ENCODE measurements at places on chromosomes 16 and 17.

DNA sequence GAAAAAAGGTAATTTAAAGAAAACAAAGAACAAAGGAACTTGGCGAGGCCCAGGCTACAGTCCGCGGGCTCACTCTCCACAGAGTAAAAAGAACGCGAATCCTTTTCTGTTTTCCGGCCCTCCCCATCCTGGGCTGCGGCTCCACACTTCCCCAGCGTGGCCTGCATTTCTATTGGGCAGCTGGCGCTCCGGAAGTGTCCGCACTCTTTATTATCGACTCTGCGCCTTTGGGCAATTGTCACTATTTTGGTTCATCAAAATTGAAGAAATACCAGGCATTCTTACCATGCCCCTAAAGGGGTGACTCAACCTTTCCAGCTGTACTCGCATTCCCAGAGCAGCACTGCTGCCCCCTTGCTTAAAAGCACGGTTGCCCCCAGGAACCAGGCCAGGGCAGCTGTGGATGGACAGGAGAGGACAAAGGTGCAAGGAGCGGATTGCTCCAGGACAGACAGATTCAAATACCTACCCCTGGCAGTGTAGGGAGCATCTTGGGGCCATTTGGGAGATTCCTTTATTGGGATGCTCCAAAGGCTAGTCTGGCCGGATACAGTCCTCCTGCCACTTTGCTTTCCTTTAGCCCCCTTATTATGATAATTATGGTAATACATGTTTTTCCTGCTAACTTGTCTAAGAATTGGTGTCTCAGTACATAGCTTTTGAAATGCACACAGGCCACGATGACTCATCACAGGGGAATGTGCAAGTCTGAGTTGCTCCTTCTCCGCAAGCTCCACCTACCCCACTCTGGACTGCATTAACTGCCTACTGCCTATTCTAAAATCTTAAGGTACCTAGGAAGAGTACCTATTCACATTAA lies 985 bp upstream of the SLFN12 start:
- peak; percentile 98 for DNase-seq

DNA sequence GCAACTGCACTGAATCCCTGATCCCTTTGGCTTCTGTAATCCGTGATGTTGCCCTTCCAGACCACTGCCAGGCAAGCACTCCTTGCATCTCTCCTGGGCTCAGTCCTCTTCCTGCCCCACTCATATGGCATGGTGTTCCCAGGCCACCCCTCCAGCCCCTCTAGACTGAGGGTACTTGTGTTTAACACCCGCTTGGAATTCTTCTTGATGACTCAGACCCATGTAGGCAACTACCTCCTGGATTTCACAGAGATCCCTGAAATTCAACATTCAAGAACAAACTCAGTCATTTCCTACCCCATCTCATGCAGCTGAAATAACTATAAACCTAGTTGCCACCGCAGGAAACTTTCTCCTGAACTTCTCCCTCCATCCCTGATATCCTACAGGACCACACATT lies 541.9 kb upstream of the CDH11 start:
- no peak for DNase-seq

DNA sequence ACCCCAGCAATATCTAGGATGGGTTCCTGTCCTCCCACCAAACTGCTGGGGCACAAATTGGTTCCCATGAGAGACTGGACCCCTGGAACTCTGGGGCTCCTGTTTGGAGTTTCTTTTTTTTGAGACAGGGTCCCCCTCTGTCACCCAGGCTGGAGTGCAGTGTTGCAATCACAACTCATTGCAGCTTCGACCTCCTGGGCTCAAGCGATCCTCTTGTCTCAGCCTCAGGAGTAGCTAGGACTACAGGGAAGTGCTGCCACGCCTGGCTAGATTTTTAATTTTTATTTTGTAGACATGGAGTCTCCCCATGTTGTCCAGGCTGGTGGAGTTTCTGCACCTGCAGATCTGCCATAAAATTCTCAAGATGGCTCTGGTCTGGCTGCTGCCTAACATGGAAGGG lies 56.3 kb upstream of the BRD7 start:
- no peak for DNase-seq

DNA sequence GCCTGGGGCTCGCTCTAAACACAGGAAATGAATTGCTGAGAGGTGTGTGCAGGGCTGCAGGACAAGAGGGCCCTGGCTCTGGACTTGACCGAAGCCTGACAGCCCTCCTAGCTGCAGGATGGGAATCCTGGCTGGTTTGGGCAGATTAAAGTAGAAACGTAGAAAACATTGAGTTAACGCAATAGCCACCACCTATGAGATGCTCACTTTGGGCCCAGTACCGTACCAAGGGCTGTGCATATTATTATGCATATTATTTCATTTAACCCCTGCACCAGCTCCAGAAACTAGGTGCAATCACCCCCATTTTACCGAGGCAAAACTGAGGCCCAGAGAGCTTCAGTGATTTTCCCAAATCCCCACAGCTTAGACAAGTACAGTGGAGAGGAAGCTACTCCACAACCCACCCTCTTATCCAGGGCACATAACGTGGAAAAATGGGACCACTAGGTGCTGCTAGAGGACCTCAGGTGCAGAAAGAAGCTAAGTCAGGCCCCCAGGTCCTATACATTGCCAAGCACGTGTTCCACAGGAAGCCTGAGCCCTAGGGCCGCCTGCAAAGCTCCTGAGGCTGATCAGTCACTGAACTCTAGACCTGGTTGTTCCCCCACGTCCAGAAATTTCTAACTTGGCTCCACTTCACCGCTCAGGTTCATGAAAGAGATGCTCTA lies 79.2 kb downstream of the MYH11 start:
- peak; percentile 63 for DNase-seq

GRCh38 chr16:86436466-86437185 lies 73.7 kb upstream of the FOXF1 start:
- no peak for DNase-seq

DNA sequence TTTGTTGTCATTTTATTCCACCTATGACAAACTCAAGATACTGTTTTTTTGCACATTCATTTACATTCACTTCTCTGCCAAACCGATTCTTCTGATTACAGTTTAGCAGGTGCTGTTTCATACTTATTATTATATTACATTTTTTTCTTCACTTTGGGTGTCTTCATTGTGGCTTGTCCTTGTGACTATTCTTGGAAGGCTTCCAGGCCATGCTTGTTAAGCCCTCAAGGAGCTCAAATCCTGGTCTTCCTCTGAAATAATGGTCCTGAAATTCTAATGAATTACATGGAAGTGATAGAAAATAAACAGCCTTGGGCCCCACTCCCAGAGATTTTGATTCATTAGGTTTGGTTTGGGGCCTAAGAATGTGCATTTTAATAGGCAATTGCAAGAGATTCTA lies 1.4 kb downstream of the KRTAP2-4 start:
- DNase-seq: no peak
